ENCODE measurements at places on chromosomes 1 and 21.

DNA sequence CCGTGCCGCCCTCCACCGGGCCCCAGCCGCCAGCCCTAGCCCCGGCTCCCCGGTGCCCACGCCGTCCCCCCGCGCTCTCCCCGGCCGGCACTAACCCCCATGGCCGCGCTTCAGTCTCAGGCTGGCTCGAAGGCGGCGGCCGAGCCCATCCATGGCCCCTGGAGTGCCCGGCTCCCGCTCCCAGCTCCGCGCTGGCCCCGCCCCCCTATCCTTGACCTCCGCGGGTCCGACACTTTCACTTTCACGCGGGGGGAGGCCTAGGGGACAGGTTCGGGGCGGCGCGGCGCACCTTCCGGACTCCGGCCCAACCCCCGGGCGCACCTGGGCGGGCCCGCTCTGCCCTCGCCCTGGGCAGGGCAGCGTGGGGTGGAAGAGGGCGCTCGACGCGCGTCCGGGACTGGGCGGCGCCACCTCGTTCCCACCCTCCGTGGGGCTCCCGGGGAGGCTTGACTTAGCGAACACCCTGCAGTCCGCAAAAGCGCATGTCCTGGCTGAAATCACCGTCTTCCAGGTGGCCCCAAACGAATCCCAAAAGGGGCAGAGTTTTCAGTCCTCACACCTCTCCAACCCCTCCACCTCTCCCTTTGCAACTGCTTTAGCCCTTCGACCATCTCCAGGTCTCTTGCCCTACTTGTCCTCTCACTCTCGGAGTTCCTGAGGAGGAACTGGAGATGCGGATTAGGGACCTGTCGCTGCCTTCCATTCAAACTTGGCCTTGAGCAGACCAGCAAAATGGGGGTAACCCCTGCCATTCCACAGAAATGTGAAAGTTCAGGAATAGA is 3.9 kb upstream of the DENND2D start:
- DNase-seq = no peak

- no peak for DNase-seq
These were observed 142.1 kb upstream of the PTGFR start for GRCh38 chr1:78348496-78349284.

GRCh38 chr1:45205011-45205909 is 1.1 kb downstream of the ZSWIM5 start:
- no peak for DNase-seq

DNA sequence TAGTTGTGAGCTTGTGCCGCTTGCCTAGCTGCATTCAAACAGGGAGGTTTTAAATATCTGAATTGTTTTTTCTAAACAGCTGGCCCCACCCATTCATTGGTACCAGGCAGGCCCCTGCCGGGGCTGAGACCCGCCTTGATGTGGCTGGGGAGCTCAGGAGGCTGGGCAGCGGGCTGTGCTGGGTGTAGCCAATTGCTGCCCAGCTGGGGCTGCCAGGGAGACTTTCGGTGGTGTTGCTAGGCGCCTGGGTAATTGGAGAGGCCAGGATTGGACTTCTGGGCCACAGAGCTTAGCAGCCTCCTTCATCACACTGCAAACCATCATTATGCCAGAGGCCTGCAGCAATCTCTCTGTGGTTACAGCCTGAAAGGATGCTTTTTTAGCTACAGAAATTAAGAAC is 12.2 kb downstream of the RHBDL2 start:
- no peak for DNase-seq
